ENCODE measurements at places on chromosomes 4 and X. TPM values are rescaled to one million over a fixed set of nuclear protein-coding genes. Genes with fewer than 3 reads are reported as not detected.
A peak's percentile ranks its signal among the peaks of the same experiment; 100 is the strongest.

INTU gene
- 31.6 TPM for polyA plus RNA-seq

MAGEC2 gene
- not detected for polyA plus RNA-seq

IL1RAPL1 gene
- polyA plus RNA-seq = 2.5 TPM

OTUD6A gene
- polyA plus RNA-seq = not detected

OTC gene
- polyA plus RNA-seq = not detected

C1QTNF7 gene
- 27.6 TPM for polyA plus RNA-seq

SUPT20HL2 gene
- polyA plus RNA-seq = not detected

TMEM150C gene
- 34.5 TPM for polyA plus RNA-seq

ARAF gene
- polyA plus RNA-seq = 59.5 TPM

MAGEA8 gene
- polyA plus RNA-seq = 0.43 TPM

CNGA1 gene
- polyA plus RNA-seq = 4.7 TPM

AMBN gene
- 0.80 TPM for polyA plus RNA-seq

DDX60 gene
- 12.8 TPM for polyA plus RNA-seq

GLOD5 gene
- 0.81 TPM for polyA plus RNA-seq

DNA sequence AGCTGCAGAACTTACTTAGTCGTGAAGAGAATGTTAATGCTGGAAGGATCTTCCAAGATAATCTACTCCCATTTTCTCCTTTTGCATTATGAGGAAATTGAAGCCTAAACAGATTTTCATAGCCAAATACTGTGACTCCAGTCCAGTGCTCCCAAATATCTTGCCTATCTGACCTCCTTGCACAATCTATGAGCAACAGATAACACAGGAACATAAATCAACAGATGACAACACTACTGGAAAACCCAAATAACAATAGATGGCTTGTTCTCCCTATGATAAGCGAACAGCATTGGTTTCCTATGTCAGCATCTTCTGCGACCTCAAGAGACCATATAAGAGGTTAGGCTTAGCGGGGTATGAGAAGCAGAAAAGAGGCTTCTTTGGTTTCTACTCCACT, 88.0 kb downstream of the CORIN start:
- DNase-seq = no peak

DNA sequence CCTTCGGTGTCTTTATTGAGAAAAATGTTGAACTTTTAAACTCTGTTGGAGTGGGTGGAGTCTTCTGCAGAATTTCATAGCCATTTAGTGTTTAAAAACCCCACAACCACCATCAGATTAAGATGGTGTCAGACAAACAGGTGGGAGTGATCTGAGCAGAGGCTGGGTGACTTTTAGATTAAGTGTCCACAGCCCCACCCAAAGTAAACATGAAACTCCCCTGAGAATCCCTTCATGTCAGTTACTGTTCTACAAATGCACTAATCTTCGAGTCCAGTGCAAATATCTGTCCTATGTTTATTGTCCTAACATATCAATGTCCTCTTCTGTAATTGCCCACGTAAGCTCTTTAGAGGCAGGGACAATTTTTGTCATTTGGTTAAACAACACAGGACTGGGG, 175.6 kb upstream of the RBPJ start:
- DNase-seq = no peak

GRCh38 chr4:37798616-37799015, 27.9 kb upstream of the PGM2 start:
- DNase-seq = no peak

- DNase-seq = no peak
These were observed 80.2 kb upstream of the SORBS2 start for GRCh38 chr4:185892165-185892564.

- peak; percentile 37 for DNase-seq
These were observed 497 bp downstream of the HPGD start for GRCh38 chr4:174521800-174522182.

DNA sequence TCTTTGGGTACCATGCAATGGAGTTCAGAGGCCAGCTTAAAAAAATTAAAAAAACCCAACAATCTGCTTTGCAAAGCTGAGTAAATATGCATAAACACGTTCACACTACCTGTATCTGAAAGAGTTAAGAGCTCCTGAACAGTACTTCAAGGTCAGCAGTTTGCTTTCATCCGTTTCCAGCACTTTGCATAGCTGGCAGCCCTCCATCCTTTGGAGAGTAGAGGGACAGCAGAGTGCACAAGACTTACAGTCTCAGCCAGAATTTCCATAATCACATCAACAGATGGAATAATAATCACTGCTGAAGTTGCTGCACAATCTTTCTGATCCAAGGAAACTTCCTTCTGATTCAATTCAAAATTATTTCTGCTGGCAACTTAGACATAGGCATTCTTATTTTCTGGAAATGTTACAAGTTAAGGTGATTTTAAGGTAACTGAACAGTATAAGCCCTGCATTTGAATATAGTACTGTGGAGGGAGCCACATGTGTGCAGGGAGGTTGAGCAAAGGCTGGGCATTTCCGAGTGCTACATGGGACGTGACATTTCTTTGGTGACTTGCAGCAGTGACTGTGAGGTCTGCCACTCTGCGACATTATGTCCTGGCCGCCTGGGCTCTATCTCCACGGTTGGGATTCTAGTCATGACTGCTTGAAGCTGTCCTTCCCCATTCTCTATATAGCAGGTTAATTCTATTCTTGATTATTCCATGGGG, 73.5 kb upstream of the EMCN start:
- peak; percentile 33 for DNase-seq

GRCh38 chr4:81914623-81915022, 442.9 kb upstream of the RASGEF1B start:
- no peak for DNase-seq

- DNase-seq = no peak
These were observed 33.3 kb downstream of the BBS12 start for GRCh38 chr4:122765692-122766352.

DNA sequence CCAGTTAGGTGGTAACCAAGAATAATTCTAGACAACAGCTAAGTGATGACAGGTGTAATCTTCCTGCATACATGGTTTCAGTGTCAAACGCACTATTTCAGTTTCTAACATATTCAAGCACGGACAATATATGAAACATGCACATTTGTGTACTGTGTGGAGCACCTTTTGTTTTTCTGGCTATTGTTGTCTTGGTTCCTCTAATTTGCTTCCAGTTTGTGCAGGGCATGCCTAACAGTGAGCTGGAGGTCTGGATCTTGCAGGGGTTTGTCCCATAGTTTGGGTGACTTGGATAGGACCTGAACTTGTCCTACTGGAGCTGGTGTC, 70.5 kb upstream of the TBC1D9 start:
- DNase-seq = no peak

DNA sequence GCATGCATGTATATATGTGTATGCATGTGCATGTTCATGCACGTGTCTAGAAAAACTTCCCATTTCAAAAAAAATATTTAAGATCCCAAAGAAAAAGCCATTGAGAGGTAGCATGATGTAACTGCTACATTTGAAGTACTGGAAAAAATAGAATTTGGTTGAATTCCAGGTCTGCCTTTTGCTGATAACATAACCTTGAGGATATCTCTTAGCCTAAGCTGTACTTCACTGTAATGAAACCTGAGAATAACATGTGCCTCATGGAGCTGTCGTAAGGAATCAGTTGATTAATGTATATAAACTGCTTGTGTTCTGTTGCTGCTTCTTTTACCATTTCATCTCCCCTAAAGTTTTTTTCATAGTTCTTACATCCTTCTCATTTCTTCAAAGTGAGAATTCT, 351.8 kb downstream of the GRIA2 start:
- DNase-seq = no peak

- no peak for DNase-seq
These were observed 5.3 kb downstream of the RS1 start for GRCh38 chrX:18666614-18667013.

DNA sequence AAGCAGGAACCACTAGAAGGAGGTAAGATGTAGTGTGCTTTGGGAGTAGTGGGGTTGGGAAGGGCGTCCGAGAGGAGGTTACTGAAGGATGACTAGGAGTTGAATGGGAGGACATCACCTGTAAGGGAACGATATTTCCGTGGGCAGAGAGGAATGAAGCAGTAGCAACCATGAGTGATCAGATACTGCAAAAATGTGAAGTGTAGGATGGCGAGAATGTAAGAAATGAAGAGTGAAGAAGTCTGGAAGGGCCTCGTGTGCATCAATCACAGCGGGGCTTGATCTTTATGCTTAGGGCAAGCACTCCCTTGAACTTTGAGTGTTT, 594 bp downstream of the MSMO1 start:
- no peak for DNase-seq

GRCh38 chrX:72126048-72126415, 5.7 kb downstream of the RTL5 start:
- no peak for DNase-seq

- no peak for DNase-seq
These were observed 100.7 kb downstream of the GPC3 start for GRCh38 chrX:133884430-133885394.

GRCh38 chr4:150256841-150257730, 178.8 kb downstream of the DCLK2 start:
- DNase-seq = no peak

GRCh38 chr4:187366530-187366929, 629.0 kb upstream of the ZFP42 start:
- DNase-seq = no peak

DNA sequence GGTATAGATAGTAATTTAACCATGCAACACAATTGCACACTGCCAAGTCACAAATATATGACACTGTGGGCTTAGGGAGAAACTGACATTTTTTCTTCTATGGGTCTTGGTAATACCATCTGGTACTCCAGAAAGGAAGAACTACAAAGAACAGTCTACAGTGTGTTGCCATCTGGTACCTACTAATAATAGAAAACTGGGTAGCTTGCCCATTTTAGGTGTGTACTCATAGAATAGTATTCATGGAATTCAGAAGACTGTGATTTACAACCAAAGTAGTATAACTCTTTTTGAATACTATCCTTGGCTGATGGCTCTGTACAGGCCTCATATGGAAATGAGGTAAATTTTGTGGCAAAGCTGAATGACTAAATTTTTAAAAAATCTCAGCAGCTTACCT, 132.6 kb upstream of the RPS6KA6 start:
- DNase-seq = no peak

GRCh38 chrX:153339662-153340061, 5.7 kb downstream of the ZNF275 start:
- no peak for DNase-seq

GRCh38 chr4:1112174-1112820, 1.1 kb downstream of the RNF212 start:
- DNase-seq = no peak

- no peak for DNase-seq
These were observed 74.4 kb upstream of the EFNB1 start for GRCh38 chrX:68754406-68754805.

DNA sequence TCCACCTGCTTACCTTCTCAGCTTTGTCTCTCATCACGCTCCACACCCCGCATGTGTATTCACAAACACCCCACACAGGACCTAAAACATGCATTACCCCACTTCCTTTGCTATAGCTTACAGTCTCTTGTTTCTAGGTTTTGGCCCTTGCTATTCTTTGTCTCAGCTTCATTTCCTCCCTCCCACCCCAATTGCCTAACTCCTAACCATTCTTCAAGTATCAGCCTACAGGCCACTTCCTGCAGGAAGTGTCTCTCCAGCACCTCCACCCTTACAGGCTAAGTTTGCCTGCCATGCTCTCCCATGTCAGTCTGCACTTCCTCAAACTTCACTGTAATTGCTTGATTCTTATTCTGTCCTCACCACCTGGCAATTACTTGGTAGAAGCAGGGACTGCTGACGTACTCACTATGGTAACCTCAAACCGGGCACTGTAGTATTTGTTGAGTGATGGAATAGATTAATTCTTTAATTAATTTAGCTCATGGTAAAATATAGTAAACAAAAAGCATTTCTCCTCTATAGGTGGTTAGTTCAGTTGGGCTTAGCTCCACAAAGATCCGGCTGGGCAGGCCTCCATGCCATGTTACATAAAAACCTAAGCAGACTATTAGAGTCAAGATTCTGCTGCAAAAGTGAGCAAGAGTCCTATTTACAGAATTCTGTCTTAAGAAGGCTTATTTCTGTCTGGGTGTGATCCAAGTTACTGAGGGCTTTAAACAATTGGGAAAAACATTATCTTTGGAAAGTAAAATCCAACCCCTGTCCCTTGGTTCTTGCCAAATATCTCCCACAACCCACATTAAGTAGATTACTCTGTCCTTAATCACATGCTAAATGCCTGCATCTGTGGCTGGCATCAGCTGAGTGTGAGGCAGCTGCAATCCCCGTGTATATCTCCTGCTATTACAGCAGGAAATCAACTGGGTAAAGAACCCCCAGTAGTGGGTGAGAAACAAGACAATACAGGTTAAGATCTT, 124.7 kb upstream of the CPEB2 start:
- DNase-seq = no peak

- DNase-seq = no peak
These were observed 29.9 kb downstream of the XG start for GRCh38 chrX:2781698-2782097.

- DNase-seq = no peak
These were observed 21.8 kb downstream of the MID1 start for GRCh38 chrX:10598540-10598939.

Data from left kidney (tissue), 8 donors.